GM19239 (cell line): ENCODE measurements at places on chromosomes 3 and 15.

DNA sequence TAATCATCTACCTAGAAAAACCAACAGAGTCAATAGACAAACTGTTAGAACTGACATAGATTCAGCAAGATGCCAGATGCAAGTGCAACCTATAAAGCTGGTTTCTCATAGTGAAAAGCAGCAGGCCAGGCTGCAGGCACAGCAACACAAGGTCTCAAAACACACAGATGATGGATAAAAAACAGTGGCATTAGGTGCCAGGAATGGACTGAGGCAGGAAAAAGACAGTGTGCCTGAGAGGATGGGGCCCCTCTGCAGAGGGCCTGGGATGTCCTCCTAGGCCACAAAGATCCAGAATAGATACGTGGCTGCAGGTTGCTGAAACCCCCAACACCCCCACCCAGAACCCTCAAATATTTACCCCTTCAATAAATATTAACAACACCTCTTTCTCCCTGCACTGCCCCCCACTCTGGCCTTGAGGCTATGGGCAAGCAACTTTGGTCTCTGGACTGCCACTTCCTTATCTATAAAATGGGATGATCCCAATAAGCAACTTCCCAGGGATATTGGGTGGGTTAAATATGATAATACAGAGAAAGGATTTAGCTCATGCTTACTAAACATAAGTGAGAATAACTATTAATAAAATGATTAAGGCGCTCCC is 35.2 kb upstream of the FGD5 start:
- DNase-seq, result no peak

GRCh38 chr15:80920271-80920699 is 69.3 kb downstream of the MESD start:
- no peak for DNase-seq

DNA sequence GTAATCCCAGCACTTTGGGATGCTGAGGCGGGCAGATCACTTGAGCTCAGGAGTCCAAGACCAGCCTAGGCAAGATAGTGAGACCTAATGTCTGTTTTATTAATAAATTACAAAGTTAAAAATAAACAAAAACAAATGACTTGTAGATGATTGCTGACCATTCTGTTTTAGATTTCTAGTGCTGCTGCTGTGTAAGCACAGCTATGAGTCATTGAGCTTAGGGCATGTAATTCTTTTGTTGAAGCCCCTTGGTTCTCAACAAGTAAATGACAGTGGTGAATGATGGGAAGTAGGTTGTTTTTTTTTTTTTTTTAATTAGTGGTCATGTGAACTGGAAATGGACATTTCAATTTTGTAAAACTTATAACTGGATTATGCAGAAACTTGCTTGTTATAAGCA is 63.3 kb downstream of the LEO1 start:
- no peak for DNase-seq

GRCh38 chr3:69755795-69756194 is 16.5 kb downstream of the MITF start:
- DNase-seq, result no peak

GRCh38 chr3:127684871-127685707 is 12.3 kb downstream of the ABTB1 start:
- DNase-seq, result no peak

DNA sequence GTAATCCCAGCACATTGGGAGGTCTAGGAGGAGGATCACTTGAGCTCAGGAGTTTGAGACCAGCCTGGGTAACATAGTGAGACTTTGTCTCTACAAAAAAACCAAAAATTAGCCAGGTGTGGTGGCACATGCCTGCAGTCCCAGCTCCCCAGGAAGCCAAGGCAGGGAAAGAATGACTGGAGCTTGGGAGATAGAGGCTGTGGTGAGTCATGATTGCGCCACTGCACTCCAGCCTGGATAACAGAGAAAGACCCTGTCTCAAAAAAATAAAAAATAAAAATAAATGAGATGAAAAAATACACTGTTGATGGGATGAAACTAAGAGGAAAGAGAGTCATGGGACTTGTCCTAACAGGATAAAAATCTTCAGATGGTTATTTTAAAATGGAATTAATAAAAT is 137.6 kb downstream of the IMPG2 start:
- DNase-seq, result no peak

DNA sequence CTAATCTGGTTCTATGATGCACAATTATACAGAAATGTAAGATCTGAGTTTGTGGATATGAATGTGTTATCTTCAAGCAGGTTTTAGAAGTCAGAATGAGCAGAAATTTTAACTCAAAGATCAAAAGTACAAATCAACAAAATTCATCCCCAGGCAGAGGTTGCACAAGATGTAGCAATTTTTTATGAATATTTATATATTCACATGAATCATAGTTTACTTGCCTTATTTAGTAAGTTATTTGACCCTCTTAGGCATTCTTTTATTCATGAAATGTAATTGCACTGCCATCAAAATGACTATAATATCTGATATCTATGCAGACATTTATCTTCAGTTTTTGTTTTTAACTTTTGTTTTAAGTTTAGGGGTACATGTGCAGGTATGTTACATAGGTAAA is 103.1 kb upstream of the DAZL start:
- no peak for DNase-seq

GRCh38 chr3:138914870-138915502 is 32.0 kb downstream of the FOXL2 start:
- no peak for DNase-seq

DNA sequence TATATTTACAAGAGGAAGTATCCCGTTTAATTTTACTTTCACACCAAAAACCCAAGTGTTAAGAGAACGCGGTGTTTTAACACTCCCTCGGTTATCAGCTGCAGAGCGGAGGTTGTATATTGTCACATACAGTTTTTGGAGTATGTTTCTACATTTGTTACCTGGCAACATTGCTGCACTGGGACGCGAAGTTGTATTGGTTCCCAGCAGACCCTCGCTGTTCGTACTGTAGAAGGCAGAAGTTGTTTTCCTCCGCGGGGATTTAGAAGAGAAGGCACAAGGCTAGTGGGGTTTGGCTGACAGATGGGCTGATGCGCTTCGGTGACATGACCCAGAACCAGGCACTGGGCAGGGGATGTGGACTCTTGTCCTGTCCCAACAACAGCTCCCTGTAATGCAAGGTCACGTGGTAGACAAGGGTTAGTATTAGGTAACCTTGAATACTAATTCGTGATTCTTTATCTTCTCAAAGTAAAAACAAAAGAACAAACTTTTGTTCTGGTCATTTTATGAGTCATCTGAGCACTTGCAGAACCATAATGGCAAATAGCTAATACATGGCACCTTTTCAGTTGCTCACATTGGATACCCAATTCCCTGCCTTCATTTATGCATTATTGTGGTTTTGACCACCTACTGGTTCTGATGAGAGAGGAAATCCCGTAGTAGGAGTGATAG is 230.4 kb upstream of the BHLHE40 start:
- DNase-seq, result no peak

- DNase-seq, result no peak
Measured at GRCh38 chr3:186487819-186488218, 56.4 kb downstream of the CRYGS start.

GRCh38 chr3:17355591-17355990 is 386.8 kb downstream of the TBC1D5 start:
- no peak for DNase-seq

- no peak for DNase-seq
Measured at GRCh38 chr15:81907521-81907920, 138.3 kb downstream of the MEX3B start.

GRCh38 chr15:95594496-95594895 is 736.0 kb upstream of the NR2F2 start:
- DNase-seq, result no peak

DNA sequence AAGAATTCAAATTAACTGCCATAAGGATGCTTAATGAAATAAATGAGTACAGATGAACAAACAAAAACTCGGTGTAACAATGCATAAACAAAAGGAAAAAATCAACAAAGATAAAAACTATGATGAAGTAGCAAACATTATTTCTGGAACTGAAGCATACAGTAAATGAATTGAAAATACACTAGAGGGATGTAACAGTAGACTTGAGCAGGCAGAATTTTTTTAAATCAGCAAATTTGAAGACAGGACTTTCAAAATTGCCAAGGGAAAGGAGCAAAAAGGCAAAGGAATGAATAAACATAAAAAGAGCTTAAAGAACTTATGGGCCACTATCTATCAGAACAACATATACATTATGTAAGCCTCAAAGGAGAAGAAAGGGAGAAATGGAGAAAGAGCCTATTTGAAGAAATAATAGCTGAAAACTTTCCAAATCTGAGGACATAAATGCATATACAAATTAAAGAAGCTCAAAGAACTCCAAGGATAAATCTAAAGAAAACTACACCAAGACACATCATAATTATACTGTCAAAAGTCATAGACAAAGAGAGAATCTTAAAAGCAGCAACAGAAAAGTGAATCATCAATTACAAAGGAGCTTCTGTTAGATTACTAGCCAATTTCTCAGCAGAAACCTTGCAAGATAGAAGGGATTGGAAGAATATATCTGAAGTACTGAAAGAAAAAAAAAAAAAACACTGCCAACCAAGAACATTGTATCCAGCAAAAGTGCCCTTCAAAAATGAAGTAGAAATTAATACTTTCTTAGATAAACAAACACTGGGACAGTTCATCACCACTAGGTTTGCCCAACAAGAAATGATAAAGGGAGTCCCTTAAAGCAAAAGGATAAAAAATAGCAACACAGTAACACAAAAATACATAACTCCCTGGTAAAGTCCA is 15.5 kb downstream of the TOP2B start:
- no peak for DNase-seq

DNA sequence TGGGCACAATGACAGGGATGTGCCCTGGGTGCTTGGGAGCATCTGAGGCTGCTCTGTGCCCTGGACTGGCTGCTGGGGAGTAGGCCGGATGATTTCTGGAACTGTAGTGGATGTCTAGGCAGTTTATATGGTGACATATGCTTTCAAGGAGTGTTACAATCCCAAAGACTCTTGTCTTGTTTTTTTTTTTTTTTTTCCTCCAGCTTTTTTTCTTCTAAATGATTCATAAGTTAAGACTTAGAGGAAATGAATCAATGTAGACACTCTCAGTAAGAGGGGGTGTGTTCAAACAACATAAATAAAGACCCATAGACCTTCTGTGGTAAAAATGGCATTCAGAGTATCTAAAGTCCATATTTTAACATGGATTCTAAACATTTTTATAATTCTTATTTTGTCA is 706.1 kb upstream of the GOLIM4 start:
- DNase-seq, result no peak

- no peak for DNase-seq
Measured at GRCh38 chr3:11544412-11545181, 99.1 kb downstream of the VGLL4 start.

DNA sequence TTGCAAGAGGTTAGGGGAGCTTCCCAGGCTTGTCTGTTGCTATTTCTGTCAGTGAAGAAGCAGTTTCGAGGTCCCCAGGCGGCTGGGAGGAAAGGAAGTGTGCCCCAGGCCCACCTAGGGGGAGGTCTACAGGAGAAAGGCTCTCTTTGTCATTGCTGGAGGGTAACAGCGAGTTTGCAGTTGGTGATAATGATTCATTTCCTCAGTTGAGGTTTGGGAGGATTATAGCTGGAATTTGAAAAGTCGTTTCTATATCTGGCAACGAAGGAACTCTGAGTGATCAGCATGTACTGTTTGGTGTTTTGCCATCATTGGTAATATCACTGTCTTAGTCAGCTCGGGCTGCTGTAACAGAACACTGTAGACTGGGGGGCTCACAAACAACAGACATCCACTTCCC is 65.5 kb upstream of the UBE3A start:
- no peak for DNase-seq

GRCh38 chr15:64138331-64138941 is 13.1 kb upstream of the SNX22 start:
- DNase-seq, result no peak

DNA sequence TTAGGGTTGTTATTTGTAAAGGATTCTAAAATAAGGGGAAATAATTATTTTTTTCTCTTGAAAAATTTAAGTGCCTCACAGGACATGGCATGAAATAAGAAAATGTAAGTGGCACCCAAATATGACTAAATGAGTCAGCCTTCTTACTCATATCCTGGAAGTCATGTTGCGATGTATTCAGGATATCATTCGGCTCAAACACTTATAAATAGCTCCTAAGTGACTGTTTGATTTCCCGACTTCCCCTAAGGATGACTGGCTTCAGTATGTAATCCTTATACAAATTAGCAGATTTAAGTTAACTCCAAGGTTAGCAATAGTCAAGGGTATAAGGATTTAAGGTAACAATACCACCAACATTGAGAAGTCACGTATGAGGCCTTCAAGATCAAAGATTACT is 57.3 kb upstream of the OSTN start:
- DNase-seq, result no peak

DNA sequence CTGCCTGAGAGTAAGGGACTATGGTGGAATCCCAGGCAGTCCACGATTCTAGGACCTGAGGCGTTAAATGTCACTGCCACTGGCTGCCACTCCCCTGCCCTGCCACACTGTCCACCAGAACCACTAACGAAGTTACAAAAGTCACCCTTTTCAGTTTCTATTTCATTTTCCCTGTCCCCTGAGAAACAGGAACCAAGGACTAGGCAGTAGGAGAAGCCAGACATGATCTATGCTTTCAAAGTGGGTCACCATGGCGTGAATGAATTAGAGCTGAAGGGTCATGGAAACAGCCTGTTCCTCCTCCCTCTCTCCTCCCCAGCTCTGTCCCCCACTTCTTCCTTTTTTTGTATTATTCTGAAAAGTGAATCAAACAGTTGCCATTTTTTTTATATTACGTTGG is 9.1 kb upstream of the ADPRH start:
- no peak for DNase-seq

DNA sequence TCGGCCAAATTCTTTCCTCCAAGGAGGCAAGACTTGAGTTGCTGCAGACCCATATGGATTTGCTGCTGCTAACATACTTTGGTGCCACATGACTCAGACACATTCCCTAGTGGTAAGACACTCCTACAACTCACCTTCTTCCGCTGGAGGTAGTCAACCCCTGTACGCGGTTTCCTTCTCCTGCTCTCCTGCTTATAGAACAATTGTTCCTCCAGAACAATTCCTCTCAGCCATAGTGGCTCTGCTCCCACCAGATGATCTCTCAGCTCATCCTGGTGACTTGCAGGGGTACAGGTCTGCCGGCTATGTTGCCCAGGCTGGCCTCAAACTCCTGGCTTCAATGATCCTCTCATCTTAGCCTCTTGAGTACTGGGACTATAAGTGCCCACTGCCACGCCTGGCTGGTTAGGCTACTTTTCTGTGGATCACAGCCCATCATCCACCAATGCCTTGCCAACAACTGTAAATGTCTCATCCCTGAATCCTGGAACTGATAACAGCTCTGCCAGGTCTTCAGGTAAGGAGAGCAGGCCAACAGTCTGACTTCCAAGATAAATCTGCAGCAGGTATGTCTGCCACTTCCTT is 2.4 kb upstream of the CXCR6 start:
- no peak for DNase-seq

- DNase-seq, result no peak
Measured at GRCh38 chr3:16248556-16248955, 16.2 kb downstream of the DPH3 start.

DNA sequence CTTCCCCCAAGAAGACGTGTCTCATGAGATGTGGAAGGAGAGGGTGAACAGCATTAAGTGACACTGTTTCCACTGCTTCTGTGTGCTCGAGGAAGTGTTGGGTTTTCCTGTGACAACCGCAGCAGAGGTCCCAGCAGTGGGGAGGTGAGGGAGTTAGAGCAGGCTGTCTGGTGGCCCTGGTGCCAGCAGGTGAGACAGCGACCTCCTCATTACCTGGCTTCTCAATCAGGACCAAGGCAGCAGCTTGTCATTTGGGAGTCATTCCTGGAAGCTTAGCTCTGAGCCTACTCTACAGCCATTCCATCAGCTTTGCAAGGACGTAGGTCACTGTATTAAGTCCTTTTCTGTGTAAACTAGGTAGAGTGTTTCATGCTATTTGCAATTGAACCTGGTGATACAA is 63.3 kb upstream of the RGMA start:
- DNase-seq, result no peak

- no peak for DNase-seq
Measured at GRCh38 chr15:66630801-66631351, 65.1 kb upstream of the LCTL start.
